Inflammatory macrophage treated with lipopolysaccharide for 1 hour (primary cell): ENCODE measurements at places on chromosomes 7 and 10.

- no peak for DNase-seq
Measured at GRCh38 chr7:130946114-130946513, 212.1 kb upstream of the KLF14 start.

DNA sequence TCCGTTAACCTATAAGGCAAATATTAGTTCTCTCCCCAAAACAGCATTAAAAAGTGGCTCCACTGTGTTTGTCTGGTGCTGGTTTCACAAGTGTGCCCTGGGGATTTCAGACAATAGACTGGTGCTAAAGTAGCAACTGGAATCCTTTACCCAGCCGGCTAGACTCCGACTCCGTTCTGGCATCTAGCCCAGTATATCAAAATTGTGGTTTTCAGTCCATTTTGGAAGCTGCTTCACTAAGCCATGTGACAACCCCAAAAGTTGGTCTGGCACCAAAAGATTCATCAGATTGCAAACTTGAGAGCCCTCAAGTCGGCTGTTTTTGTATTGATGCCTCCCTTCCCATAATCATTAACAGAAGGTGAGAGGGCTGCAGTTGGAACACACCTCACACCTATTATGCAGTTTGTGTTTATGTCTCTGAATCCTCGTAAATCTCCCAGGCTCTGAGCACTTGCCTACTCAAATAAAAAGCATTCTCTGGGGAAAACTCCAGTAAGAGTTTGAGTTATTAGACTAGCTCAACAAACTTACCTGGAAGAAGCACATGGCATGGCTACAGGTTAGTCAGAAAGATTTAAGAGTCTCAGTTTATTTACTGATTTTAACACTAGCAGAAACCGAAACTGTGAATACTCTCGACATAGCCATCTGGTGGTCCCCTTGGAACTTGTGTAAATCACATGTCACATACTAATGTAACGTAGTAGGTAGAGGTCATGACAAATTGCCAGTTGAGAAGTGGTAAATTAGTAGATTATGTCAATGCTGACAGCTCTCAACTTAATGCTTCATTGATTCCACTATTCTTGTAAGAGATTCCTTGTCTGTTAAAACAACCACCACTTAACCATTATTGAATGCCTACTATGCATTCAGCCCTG is 14.8 kb upstream of the WNT16 start:
- DNase-seq = no peak

- DNase-seq = no peak
Measured at GRCh38 chr7:51034521-51035264, 252.0 kb upstream of the GRB10 start.

GRCh38 chr10:23676296-23676695 is 237.4 kb downstream of the OTUD1 start:
- no peak for DNase-seq

- DNase-seq = no peak
Measured at GRCh38 chr10:79398642-79399041, 46.8 kb downstream of the ZCCHC24 start.

DNA sequence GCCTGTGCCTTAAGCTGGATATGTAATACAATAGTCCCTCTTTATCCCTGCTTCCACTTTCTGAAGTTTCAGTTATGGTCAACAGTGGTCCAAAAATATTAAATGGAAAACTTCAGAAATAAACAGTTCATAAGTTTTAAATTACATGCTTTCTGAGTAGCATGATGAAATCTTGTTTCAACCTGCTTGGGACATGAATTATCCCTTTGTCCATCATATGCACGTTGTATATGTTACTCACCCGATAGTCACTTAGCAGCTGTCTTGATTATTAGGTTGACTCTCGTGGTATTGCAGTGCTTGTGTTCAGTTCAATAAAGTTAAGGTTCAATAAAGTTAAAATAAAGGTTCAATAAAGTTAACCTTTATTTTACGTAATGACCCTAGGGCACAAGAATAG is 25.5 kb downstream of the C1GALT1 start:
- no peak for DNase-seq

DNA sequence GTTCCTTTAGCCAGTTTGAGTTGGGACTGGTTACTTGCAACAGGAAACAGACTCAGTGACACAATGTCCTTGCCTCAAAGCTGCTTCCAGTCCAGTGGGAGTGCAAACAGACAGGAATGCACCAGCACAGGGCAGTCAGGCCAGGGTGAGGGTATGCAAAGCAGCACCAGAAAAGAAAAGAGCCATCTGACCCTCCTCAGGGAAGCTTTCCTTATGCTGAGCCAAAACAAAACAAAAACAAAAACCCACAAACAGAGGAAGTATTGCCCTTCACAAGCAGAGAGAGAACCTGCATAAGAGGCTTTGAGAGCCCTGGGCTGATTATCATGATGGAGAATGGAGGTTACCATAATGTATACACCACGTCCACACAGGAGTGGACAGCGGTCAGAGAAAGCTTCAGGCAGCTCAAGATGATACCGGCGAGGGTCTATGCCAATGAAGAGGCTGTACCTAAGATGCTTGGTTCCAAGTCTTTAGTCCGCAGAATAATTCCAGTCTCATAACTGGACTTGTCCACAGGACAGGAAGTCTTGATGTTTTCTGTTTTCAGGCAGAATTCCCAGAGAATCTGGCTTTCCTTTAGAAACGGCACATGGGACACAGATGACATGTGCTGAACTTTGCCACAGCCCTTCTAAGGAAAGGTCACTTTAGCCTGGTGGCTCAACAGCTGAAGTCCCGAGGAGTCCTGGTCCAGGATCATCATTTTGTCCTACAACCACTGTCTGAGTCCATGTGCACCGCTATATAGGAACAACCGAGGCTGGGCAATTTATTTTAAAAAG is 263.3 kb downstream of the TNS3 start:
- DNase-seq = no peak

GRCh38 chr7:98217623-98218582 is 6.7 kb downstream of the BHLHA15 start:
- peak; percentile 59 for DNase-seq

- DNase-seq = peak; percentile 6
Measured at GRCh38 chr7:105581066-105581811, at the start of gene EFCAB10. EFCAB10 (minus strand) TSS chr7:105581493; CDS start chr7:105581463, 30 bp downstream.
